ENCODE measurements at places on chromosomes 3 and 15.

DNA sequence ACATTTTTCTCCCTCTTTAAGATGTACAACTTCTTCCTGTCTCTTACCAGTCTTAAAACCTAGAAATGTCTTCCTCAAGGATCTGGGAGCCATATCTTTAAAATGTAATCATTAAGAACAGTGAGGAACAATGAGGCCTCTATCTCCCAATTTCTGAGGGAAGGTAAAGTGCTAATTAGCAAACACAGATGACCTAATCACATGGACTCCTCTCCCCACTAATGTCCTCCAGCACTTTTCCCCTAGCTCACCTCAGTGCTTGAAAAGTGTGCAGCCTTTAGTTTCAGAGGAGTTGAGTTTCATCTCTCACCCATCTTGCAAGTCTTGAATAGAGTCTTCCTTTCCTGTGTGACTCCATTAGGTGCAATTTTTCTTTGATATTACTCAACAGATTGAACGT is 771.0 kb downstream of the PDCD6IP start:
- no peak for DNase-seq

- DNase-seq = peak; percentile 88
Measured at GRCh38 chr3:27533718-27534573, 49.8 kb upstream of the SLC4A7 start.

DNA sequence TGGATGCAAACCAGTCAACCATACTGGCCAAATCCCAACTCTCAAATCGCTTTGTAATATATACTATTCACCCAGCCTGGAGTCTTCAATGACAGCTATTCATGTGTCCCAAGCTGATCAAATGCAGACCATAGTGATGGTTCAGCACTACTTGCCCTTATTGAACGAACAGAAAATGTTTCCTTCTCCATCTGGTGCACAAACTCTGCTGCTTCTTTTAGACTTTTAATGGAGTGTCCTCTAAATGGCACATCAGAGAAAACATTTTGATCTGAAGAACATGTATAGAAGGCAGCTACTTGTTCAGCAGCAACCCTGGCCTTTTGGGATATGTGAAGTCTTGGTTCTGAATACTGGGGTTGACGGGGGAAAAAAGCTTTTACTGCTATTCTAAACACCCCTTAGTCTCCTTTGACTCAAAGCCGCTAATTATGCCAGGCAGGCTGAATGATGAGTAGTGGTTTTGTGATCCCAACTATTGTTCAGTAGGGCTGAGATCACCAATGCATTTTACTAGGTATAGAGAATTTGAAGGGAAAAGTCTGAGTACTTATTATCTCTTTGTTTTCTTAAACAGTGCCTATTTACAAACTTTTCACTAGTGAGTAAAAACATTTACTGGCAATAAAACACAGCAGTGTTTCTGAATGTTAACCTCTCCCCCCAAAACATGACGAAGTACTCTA is 781.2 kb downstream of the ROBO1 start:
- no peak for DNase-seq

- no peak for DNase-seq
Measured at GRCh38 chr15:58731756-58732535, 17.6 kb downstream of the ADAM10 start.

DNA sequence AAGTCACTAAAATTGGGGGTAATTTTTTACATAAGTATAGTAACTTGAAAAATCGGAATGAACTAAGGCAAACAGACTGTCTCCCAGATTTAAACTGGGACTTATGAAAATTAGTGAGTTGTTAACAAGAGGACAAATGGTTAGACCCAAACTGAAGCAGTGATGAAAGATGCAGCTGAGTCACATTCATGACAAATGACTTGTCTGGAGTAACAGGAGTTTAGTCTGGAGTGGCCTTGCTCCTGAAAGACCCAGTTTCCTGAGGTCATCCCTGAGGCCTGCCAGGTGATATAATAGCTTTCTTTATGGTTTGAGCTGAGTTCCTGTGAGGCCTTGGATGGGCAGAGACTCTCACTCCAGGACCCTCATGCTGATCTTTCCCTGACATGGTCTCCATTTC is 9.6 kb upstream of the CTDSPL start:
- no peak for DNase-seq

DNA sequence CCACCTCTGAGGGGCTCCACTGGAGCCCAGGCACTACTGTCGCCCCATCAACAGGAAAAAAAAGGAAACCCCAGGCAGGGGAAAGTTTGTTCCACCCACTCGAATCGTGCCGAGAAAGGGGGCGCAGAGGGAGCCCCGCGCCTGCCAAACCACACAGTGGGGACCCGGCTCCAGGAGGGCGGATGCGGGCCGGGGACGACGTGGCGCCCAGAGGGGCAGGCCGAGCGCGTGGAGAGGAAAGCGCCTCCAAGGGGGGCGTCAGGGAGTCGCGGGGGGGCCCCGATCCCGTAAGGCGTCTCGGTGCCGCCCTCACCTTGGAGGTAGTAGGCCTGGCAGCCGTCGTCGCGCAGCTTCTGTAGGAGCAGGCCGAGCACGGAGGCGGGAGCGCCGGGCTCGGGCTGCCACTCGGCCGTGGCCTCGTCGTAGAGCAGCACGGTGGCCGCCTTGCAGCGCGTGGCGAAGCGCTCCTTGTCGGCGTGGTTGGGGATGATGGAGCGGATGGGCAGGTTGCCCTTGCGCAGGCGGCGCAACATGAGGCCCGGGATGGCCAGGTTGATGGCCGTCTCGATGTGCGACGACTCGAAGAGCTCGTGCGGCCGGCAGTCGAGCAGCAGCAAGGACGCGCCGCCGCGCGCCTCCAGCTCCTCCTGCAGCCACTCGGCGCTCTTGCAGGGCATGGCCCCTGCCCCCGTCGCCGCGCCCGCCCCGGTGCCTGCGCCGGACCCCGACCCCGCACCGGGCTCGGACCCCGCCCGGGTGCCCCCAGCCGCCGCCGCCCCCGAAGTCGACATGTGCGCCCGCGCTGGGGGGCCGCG is 627 bp downstream of the DUSP7 start:
- no peak for DNase-seq

DNA sequence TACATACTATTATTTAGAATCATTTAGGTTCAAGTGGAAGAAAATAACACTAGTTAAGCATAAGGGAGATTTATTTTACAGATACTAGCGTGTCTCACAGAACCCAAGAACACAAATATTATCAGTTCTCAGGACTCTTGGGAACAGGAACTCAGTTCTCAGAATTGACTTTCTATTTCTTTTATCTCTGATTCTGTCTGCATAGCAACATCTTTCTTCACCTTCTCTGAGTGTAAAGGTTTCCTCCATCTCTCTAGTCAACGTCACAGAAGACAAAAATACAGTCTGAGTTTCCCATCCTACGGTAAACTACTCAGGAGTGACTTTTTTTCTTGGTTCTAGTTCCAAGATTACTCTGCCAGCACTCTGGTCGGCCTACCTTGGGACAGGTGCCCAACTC is 220.0 kb downstream of the SV2B start:
- no peak for DNase-seq

DNA sequence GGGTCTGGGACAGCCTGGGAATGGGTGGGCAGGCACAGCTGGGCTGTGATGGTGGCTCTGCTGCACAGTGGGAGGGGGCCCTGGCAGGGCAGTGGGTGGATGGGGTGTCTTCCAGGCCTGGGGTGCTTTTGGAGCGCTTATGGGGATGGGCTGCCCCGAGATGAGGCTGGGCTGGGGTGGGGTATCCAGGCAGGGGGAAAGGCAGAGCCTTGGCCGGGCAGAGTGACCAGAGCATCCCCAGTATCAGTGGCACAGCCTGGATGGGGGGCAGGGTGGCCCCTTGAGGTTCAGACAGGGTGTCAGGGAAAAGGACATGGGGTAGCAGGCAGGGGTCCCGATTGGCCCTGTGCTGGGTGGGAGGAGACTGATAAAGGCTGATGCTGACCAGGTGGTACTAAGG is 26.6 kb downstream of the HDAC11 start:
- DNase-seq = no peak

GRCh38 chr3:74921676-74922075 is 307.2 kb upstream of the CNTN3 start:
- DNase-seq = no peak

- DNase-seq = no peak
Measured at GRCh38 chr3:191555037-191555436, 94.1 kb downstream of the PYDC2 start.

DNA sequence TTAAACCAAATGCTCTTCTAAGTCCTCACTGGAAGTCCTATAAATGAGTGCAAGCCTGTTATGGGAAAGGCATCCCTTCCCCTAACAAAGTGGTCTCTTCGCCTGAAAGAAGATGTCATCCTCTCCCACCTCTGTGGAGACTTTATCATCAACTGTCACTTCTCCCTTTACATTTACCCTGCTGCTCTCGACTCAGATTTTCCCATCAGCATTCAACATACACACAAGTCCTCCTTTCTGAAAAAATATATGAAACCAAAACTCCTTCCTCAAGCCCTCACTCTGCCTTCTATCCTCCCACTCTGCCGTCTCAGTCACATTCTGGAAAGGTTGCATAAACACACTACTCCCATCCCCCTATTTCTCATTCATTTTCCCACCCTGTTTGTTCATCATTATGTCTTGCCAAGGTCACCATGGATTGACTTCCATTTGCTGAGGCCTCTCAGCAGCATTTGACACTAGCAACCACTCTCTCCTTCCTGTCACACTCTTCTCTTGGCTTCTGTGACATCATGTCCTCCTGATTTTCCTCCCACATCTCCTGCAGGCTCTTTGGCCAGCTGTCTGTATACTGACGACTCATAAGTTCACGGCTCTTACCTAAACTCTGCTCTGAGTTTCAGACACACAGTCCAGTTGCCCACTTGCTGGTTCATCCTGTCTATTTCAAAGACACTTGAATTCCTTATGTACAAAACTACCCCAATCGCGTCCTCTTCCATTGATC is 70.3 kb upstream of the SMAD3 start:
- DNase-seq = no peak

- DNase-seq = no peak
Measured at GRCh38 chr3:115689928-115690327, 66.6 kb downstream of the GAP43 start.
